ENCODE measurements at places on chromosomes 6 and 20. TPM values are rescaled to one million over a fixed set of nuclear protein-coding genes. Genes with fewer than 3 reads are reported as not detected.

Gene CD83
- total RNA-seq, result 19.7 TPM

Gene CTSZ
- 14.1 TPM for total RNA-seq

Gene CD93
- 15.9 TPM for total RNA-seq

DNA sequence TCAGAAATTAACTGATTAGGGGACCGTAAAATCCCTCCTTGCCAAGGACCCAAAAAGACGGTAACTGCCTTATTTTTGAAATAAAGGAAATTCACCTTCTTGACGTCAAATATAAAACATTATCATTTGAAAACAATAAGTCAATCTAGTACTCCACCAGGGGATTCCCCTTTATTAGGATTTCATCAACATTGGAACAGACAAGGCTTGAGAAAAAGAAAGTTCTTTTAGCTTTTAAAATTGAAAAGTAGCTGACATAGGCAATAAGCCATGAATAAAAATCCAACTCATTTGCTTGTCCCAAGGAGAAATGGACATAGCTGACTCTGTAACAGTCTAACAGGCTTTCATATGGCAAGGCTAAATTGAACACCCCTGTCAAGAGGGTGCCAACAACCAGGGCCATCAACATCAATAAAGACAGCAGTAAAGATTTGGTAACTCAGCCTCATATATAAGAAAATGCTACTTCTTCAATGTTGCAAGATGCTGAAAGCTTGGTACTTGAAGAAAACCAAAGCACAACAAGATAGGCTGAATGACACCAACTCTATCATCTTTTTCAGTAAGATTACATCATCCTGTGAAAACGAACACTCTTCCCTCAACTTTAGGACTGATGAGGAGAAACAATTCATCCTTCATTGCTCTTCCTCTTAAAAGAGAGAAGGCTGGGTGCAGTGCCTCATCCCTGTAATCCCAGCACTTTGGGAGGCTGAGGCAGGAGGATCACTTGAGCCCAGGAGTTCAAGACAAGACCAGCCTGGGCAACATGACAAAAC lies 121.0 kb upstream of the PRDM1 start:
- no peak for DNase-seq

DNA sequence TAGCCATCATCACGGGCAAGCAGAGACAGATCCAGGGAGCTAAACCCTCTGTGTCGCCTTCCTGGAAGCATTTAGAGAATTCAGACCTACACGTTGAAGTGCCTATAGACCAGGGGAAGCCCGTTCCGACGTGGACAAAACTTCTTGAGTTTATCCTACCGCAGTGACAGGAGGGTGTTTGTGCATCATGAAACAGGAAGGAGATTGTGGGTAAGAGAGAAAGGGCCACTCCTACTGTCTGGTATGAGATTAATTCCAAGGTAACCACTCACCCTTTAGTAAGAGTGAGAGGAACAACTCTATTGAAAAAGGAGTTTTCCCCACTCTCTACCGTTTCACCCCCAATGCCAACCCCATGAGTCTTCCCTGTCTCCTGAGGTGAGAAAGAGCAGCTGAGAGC lies 133.7 kb downstream of the TFAP2C start:
- DNase-seq, result no peak

GRCh38 chr6:163329991-163330390 lies 84.5 kb upstream of the QKI start:
- DNase-seq, result peak; percentile 23

- DNase-seq, result no peak
These were observed 8.8 kb downstream of the BICRAL start for GRCh38 chr6:42790549-42791181.

Measured in cerebellum (tissue), 4 donors.